Mesendoderm (in vitro differentiated cells): ENCODE measurements at places on chromosomes 5 and 9.

- no peak for DNase-seq
Measured at GRCh38 chr9:114811301-114811700, 5.5 kb upstream of the TNFSF15 start.

GRCh38 chr9:29613773-29614172, 2040.5 kb upstream of the C9orf72 start:
- no peak for DNase-seq

- no peak for DNase-seq
Measured at GRCh38 chr5:74378464-74378863, 262.1 kb downstream of the ENC1 start.

- no peak for DNase-seq
Measured at GRCh38 chr9:5628183-5628529, 751 bp upstream of the RIC1 start.

DNA sequence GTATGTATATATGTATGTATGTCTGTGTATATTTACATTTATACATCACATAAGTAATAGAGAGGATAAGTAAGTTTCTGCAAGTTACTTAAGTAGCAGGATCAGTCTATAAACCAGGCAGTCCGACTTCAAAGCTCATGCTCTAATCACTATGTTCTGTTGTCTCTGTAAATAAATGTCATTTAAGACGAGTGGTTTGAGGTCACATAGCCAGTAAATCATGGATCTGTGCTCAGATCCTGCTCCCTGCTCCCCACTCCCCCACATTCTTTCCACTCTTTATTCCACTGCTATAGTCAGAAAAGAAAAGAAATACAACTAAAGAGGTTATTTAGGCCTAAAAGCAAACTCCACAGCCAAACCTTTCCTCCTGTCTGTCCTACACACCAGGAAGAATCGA, 90.4 kb downstream of the SERINC5 start:
- DNase-seq, result no peak

DNA sequence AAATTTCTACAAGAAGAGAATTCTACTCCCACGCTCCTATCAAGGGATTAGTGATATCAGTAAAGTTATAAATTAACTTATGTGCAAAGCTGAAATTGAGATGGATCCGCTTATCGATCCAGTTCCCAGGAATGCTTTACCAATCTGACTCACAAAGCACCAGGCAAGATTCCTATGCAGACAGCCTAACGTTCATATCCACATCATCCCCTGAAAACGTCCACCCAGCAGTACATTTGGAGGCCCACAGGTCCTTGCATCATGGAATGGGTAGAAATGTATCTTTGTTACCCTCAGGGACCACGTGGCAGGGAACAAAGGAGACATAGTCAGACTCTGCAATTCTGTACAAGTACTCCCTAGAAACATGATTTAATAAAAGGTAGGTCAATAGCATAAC, 147.4 kb downstream of the ESM1 start:
- DNase-seq, result no peak

DNA sequence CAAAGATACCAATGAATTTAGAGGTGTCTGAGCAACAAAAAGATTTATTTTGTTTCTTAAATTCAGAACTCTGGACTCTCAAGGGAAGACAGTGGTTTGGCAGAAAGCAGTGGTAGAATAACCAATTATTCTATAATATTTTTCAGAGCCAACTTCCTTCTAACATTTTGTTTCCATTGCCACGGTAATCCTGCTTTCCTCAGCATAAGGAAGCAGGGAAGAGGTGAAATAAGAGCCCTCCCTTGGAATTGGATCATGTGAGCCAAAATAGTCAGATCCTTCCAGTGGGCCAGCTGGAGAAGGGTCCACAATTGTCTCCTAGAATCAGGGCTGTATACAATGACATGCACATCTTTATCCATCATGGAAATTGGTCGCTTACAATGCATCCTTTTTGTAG, 130.0 kb upstream of the MAP1B start:
- DNase-seq, result no peak

GRCh38 chr9:16425562-16426231, 444.8 kb downstream of the BNC2 start:
- peak; percentile 28 for DNase-seq

DNA sequence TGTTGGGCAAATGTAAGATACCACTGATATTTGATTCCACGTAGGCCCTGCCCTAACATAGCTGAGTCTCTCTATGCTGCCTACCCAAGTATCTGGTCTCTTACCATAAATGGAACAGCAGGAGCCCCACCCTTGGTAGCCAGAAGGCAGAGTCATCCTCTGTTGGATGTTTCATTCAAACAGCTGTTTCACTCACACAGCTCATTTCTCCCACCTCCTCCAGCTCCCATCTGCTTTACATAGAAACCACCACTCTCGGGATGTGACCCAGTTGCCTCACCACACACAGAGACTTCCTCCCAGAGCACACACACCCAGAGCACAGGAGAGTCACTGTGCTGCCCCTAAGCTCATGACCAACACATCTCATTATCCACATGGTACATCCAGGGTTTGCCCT, 165.3 kb downstream of the TMEM167A start:
- no peak for DNase-seq

- no peak for DNase-seq
Measured at GRCh38 chr9:128877852-128878251, 3.9 kb downstream of the KYAT1 start.
